CD4-positive, alpha-beta T cell treated with Interleukin-15 for 4 hours (primary cell): ENCODE measurements at places on chromosomes 12 and 14.
A peak's percentile ranks its signal among the peaks of the same experiment; 100 is the strongest.

GRCh38 chr14:39967885-39968284 is 535.7 kb upstream of the FBXO33 start:
- DNase-seq, result no peak

- no peak for DNase-seq
Measured at GRCh38 chr12:67390273-67390672, 121.1 kb downstream of the CAND1 start.

DNA sequence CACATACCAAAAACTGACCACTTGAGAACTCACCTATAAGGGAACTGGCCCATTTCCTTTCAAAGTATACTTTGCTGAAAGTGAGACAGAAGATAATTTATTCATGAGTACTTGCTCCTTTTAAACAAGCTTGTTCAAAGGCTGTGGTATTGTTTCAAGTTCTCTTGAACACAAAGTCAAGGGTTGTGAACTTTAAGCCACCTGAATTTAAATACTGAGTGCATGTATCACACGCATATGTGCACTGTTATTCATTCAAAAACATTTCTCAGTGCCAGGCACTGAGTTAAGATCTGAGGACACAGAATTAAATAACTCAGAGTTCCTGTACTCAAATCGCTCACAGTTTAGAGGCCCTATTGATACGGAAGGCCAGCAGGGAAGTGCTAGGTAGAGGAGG is 19.1 kb upstream of the LDHB start:
- peak; percentile 21 for DNase-seq

DNA sequence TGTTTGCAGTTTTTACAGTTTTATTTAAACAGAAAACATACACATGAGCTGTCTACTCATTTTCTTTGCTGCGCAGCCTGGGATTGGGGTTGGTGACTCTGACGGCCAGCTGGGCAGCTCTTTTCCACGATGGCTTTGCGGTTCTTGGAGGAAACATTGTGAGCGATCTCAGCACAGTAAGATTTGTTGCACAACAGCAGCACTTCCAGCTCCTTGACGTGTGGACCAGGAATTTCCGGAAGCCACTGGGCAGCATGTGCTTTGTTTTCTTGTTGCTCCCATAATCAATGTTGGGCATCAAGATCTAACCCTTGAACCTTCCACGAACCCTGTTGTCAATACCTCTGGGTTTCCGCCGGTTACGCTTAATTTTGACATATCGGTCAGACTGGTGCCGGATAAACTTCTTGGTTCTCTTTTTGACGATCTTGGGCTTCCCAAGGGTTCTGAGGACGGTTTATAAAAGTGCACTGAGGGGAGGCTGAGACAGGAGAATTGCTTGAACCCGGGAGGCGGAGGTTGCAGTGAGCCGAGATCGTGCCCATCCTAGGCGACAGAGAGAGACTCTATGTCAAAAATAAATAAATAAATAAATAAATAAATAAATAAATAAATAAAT is 21.8 kb downstream of the FKBP11 start:
- no peak for DNase-seq

DNA sequence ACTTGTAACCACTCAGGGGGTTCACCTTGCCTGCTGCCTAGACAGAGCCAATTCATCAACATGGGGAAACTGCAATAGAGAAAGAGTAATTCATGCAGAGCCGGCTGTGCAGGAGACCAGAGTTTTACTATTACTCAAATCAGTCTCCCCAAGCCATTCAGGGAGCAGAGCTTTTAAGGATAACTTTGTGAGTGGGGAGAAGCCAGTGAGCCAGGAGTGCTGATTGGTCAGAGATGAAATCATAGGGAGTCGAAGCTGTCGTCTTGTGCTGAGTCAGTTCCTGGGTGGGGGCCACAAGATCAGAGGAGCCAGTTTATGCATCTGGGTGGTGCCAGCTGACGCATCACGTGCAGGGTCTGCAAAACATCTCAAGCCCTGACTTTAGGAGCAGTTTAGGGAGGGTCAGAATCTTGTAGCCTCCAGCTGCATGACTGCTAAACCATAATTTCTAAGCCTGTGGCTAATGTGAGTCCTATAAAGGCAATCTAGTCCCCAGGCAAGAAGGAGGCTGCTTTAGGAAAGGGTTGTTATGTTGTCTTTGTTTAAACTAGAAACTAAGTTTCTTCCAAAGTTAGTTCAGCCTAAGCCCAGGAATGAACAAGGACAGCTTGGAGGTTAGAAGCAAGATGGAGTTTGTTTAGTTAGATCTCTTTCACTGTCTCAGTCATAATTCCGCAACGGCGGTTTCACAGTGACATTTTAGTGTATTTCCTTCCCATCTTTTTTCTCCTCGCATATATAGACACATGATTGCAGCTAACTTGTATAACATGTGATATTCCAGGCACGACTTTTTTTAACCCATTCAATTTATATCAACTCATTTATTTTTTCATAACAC is 68.9 kb upstream of the NCOR2 start:
- DNase-seq, result peak; percentile 71

DNA sequence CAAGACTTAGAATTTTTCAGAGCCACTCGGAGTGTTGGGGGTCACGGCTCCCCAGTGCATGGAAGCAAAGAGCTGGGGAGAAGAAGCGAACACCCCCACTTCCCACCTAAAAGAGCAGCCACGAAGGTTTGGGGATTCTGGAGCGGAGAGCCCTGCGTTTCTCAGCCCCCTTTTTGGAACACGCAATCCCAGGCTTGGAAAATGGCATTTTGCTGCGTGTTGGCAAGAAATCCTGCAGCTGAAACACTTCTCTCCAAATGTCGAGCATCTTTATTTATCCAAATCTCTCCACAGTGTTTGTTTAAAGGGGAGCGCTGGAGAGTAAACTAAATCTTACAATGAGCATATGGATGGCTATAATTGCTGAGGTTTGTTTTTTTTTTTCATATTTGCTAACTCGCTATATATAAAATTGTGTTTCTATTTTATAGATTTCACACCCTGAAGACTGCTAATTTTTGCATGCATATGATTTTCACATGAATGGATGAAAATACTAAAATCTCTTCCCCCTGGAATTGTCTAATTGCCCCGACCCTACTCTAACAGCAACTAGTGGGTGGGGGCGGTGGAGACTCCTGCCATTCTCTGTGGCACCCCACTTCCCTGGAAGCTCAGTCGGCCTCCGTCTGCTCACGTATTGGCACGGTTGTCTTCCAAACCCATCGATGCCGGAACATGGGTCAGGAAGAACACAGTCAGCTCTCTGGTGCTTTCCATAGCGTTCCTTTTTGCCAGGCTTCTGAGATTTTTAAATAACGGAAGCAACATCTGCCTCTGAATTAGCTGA is 120.5 kb downstream of the GCH1 start:
- DNase-seq, result no peak

- no peak for DNase-seq
Measured at GRCh38 chr12:108340037-108340436, 926 bp upstream of the CMKLR1 start.

- no peak for DNase-seq
Measured at GRCh38 chr14:22839159-22839779, 2.9 kb downstream of the MMP14 start.

GRCh38 chr12:59861635-59862034 is 265.8 kb downstream of the SLC16A7 start:
- no peak for DNase-seq

- DNase-seq, result no peak
Measured at GRCh38 chr12:64976131-64976530, 145.0 kb downstream of the WIF1 start.

DNA sequence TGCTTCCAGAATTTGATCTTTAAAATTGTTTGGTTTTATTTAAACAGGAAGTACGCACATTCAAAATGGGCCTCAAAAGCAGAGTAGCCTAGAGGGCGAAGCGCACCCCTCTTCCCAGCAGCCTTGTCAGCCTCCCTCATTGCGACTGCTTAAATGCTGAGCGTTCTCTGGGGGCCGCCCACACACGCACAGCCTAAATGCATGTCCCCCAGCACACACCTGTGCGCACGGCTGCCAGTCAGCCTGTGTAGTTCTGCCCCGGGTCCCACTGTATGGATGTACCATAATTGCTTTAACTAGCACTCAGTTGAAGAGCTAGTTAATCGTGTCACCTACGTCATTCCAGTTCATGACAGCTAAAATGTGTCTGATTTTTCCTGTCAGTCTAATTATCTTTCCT is 79.3 kb downstream of the TESC start:
- no peak for DNase-seq

DNA sequence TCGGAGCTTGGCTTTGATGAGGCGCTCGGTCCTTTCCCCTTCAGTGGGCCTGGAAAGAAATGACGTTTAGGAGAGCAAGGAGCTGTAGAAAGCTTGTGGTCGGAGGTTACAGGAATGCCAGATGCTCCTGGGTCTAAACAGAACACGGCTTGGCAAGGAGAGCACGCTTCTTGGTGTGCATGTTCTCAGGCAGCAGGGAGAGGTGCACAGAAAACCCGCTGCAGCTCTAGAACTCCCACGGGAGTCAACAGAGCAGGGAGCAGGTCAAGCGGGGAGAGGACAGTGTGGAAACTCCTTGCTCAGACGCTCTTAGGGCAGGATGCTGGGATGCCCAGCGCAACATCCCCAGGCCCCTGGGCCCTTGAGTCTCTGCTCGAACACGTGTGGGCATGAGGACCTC is 51.0 kb downstream of the SSH1 start:
- DNase-seq, result no peak

DNA sequence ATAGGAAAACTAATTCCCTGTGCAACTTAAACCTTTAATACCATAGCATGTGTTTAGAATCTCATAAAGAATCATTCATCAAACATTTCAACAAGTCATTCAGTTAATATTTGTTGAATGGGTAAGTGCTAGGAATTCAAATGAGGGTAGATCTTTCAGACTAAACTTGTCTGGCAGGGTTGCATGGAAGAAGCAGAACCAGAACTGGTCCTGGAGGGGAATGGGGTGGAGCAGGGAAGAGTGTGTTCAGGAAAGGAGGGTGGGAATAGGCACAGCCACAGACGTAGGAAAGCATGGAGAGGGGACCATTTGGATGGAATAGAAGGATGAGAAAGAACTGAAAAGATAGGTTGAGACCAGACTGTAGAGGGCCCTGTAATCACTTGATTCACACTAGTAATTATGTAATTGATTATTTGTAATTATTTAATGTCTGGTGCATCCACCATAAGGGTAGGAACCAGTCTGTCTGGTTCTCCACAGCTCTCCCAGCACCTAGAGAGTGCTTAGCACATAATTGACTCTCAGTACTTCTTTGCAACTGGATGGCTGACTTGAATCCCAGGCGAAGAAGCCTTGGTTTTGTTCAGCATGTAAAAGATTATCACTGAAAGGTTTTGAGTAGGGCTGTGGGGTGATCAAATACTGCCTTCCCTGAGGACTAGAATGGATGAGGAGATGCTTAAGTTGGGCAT is 3.0 kb upstream of the MAP3K9 start:
- DNase-seq, result no peak

DNA sequence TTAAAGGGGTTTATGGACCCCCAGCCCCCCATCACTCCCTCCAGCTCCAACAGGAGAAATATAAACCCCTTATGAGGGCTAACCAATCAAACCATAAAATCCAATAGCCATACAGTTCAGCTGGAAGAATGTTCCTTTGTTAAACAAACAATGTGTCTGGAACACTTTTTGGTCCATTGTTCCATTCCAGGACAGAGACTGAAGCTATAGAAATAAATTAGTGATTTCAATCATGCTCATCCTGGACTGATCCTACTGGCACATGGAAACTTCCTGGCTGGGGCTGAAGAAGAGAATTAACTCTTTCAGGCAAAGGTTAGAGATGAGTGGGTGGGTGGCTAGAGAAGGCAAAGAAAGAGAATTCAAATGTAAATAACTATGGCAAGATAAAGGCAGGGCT is 63.4 kb downstream of the ANO2 start:
- no peak for DNase-seq
